ENCODE measurements at places on chromosomes 6 and 20. TPM values are rescaled to one million over a fixed set of nuclear protein-coding genes. Genes with fewer than 3 reads are reported as not detected.
A peak's percentile ranks its signal among the peaks of the same experiment; 100 is the strongest.

DNA sequence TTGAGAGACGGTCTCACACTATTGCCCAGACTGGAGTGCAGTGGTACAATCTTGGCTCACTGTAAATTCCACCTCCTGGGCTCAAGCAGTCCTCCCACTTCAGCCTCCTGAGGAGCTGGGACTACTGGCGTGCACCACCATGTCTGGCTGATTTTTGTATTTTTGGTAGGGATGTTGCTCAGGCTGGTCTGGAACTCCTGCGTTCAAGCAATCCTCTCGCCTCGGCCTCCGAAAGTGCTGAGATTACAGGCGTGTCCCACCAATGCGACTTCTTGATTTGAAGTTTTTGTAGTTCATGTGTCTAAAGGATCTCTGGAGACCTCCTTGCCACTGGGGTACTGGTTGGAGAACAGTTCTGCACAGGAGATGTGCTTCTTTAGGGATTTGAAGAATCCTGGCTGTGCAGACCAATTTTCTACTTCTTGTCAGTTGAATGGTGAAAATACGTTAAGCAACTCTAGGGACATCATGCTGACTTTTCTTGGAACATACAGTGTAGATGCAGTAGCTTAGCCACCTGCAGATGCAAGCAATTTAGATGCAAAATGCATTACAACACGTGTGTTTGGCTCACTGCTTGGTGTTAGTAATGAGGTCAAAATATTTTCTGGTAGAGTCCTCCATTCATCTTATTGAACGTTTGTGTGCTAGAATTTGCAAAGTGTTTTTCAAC, 28.2 kb downstream of the SYTL3 start:
- no peaks in the 10 kb centered on the region for H3K27me3 ChIP-seq
- H3K4me3 ChIP-seq = no peak overlapping the region
- DNase-seq = no peak
- H3K36me3 ChIP-seq = no peaks in the 10 kb centered on the region
- no peaks in the 10 kb centered on the region for H3K4me1 ChIP-seq
- H3K27ac ChIP-seq = no peak overlapping the region

DNA sequence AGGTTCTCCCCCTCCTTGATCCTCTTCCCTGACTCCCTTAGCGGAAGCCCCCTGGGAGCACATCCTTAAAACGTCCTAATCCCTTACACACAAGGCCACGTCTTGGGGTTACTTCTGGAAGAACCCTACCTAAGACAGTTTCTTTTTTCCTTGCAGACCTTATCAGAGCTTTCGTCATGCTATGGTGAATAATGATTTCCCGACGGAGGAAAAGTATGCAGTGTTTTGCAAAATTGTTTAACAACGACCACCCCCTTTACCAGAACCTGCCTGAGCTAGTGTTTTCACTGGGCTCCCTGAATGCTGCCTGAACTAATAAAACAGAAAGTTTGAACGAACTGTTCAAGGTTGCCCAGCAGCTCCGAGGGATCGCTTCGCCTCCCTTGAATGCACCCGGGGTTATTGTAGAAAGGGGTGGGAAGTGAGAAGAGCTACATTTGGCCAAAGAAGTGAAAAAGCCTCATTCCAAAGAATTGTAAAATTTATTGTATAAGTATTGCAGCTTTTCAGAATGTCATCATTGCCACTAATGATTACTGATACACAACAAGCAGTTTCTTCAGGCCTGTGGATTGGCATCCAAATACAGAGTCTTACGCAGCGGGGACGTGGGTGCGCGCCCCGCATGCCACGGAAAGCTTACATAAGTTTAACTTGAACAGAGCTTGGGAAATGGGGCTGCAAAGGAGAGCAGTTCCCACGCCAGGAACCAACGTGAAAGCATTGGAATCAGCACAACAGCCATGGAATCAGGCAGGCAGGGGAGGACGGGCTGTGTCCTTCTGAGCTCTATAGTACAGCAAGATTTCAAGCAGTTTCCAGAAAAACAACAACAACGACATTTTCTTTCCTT, 27.9 kb upstream of the ZBP1 start:
- H3K4me3 ChIP-seq = no peak overlapping the region
- H3K36me3 ChIP-seq = no peaks in the 10 kb centered on the region
- H3K4me1 ChIP-seq = no peaks in the 10 kb centered on the region
- DNase-seq = no peak

GRCh38 chr6:27388293-27389197, at the start of gene ZNF391:
Gene ZNF391, plus strand, starts transcription at chr6:27388759. Its CDS starts 11,612 bp downstream, at chr6:27400371.
- H3K4me1 ChIP-seq = peaks cover 3% of the 10 kb centered on the region
- H3K4me3 ChIP-seq = peak within 1 kb of the TSS; percentile 75
- H3K27ac ChIP-seq = peak within 1 kb of the TSS; percentile 92
- H3K27me3 ChIP-seq = no peaks in the 10 kb centered on the region
- DNase-seq = peak; percentile 88

DNA sequence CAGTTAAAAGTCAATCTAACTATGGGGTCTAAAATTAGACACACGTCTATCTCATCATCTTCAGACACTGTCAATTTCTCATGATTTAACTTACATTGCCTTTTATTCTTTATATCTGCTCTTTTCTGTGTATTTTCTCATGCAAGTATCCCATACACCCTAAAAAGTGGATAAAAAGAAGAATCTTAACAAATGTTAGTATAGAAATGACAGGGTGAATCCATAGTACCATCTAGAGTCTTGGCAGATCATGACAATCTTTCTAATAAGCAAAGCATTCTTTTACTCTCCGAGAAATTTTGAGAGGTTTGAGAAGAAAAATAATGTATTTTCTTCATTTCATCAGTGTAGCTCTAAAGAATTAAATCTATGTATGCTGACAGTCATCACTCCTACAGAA, 382.7 kb downstream of the C6orf118 start:
- no peaks in the 10 kb centered on the region for H3K27me3 ChIP-seq
- no peak overlapping the region for H3K27ac ChIP-seq
- no peaks in the 10 kb centered on the region for H3K4me1 ChIP-seq
- H3K4me3 ChIP-seq = no peak overlapping the region

DNA sequence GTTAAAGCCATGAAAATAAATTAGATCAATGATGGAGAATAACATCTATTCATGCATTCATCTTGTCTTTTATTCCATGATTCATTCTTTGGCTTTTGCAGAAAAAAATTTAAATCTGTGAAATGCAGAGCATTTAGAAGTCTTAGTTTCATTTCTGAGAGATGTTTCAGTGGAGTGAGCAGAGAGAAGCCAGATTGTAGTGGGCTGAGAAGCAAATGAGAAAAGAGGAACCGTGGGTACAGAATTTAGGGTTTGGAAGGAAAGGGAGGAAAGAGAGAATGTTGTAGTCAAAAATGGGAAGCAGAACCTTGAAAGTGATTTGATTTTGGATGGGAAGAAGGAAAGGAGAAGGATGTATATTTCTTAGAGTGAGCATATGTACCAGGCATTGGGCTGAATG, 260.3 kb upstream of the MAN1A1 start:
- H3K27ac ChIP-seq = no peak overlapping the region
- DNase-seq = no peak
- H3K4me3 ChIP-seq = no peak overlapping the region
- no peaks in the 10 kb centered on the region for H3K36me3 ChIP-seq

DNA sequence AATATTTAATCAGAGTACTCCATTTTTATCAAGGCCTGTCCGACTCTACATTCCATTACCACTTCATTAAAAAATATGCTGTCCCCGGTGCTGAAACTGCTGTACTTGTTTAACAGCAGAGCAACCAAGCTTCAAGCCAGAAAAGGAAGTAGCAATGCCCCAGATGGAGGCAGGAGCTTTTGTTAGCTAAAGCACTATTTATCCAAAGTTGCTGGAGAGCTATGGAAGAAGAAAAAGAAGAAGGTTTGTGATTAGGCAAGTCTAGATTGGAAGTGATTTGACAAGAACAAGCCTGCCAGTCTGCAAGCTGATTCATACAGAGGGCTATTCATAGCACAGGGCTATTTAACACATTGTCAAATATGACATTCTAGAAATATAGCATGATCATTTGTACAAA, 160.9 kb upstream of the SPTLC3 start:
- DNase-seq = no peak
- H3K27me3 ChIP-seq = no peaks in the 10 kb centered on the region
- H3K4me1 ChIP-seq = no peaks in the 10 kb centered on the region
- H3K4me3 ChIP-seq = no peak overlapping the region
- no peaks in the 10 kb centered on the region for H3K36me3 ChIP-seq

DNA sequence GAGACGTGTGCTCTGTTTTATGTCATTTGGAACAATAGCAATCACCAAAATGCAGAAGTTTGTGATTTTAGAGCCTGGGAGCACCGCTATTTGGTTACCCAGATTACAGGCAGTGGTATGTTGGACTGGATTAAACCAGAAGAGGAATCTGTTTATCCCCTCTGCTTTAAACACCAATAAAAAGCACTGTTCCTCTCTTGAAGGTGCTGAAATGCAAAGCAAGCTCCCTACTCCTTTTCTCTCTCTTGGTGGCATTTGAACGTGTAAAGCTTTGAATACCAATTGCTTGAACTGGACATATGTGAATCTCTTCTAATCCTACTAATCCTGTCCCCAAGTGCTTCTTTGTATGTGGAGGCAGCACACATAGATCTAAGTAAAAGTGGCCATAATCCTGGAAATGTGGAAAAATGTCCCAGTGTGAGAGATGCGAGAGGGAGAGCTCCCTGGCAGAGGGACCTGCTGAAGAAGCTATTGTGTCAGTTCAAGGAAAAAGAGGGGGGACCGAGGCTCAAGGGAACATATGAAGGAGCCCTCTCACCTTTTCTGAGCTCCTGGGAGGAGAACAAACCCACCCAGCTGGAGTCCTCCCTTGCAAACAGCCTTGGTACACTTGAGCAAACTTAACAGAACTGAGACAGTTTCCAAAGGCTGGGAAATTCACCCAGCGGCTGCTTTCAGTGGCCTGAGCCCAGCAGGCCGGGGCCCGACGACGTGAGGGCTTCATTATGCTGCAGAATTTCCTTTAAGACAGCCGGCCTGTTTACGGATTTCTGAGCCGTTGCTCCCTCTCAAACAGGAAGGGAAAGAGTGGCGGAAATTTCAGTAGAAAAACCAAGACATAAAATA, 18.8 kb upstream of the OLIG3 start:
- H3K27me3 ChIP-seq = no peaks in the 10 kb centered on the region
- no peak overlapping the region for H3K27ac ChIP-seq
- no peak overlapping the region for H3K4me3 ChIP-seq
- no peaks in the 10 kb centered on the region for H3K4me1 ChIP-seq

GRCh38 chr6:163320804-163321203, 93.7 kb upstream of the QKI start:
- H3K27ac ChIP-seq = no peak overlapping the region
- no peaks in the 10 kb centered on the region for H3K36me3 ChIP-seq

GRCh38 chr6:71510057-71510713, 221.6 kb downstream of the OGFRL1 start:
- peak; percentile 54 for DNase-seq
- peak overlapping the region; percentile 50 for H3K27ac ChIP-seq
- H3K4me1 ChIP-seq = 0 out of 2 replicates have a peak, but pooled peaks cover 3% of the 10 kb centered on the region
- no peaks in the 10 kb centered on the region for H3K27me3 ChIP-seq

GRCh38 chr20:5949943-5950270, 426 bp downstream of the TRMT6 start:
- H3K27ac ChIP-seq = peak overlapping the region; percentile 86
- peaks cover 15% of the 10 kb centered on the region for H3K4me1 ChIP-seq
- peaks cover 6% of the 10 kb centered on the region for H3K36me3 ChIP-seq
- H3K27me3 ChIP-seq = no peaks in the 10 kb centered on the region
- H3K4me3 ChIP-seq = peak overlapping the region; percentile 60

DNA sequence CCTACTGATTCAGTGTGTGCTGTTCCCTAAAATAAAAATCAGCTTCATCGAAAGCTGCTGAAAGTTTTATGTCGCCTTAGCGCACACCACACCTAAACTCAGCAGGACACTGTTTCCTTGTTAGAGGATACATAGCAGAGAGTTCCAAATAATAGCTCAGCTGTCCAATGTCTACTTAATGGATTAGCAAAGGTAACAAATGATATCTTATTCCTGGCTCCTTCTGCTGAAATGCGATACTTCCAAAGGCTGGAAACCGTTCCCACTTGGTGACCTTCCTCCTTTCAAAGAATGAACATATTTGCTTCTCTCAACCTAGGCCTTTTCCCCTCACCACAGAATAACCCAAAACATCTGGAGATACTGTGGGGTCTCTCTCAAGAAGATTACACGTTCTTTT, 189.5 kb upstream of the GMDS start:
- H3K4me1 ChIP-seq = peaks cover 7% of the 10 kb centered on the region
- no peak overlapping the region for H3K27ac ChIP-seq
- no peaks in the 10 kb centered on the region for H3K27me3 ChIP-seq
- no peak overlapping the region for H3K4me3 ChIP-seq
- H3K36me3 ChIP-seq = no peaks in the 10 kb centered on the region
- no peak for DNase-seq

DNA sequence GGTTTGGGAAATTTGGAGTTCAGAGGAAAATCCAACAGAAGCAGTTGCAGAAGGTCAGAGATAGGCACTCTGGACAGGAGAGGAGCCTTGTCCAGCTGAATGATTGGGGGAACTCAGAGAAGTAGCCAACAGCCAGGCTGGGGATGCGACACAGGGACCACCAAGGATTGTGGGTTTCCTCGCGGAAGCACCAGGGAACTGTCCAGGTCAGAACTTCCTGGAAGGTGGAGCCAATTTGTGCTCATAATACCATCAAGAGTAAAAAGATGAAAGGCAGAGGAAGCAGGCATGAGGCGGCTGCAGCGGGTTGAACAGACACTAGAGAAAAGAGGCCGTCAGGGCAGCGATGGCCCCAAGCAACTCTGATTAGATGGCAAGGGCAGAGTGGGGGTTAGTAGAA, 33.7 kb downstream of the MDFI start:
- H3K27ac ChIP-seq = no peak overlapping the region
- no peak overlapping the region for H3K4me3 ChIP-seq
- no peaks in the 10 kb centered on the region for H3K36me3 ChIP-seq
- no peaks in the 10 kb centered on the region for H3K27me3 ChIP-seq
- H3K4me1 ChIP-seq = no peaks in the 10 kb centered on the region

DNA sequence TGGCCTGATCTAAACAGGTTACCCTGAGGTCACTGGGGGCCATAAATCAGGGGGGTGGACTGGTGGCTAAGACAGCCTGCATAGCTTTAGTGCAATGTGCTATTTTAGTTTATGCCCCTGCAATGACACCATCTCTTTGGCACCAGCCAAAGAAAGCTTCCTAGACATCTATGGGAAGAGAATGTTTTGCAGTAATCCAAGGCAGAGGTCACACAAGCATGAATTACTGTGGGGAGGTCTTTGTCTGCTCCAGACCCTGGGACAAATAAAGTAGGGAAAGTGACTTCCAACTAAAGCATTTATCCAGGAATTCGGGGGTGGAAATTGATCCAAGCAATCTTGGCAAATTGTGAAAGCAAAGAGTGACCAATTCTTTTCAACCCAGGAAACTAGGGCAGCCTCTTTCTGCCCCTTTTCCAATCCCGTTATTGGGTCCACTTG, 5.3 kb downstream of the RIPOR2 start:
- no peaks in the 10 kb centered on the region for H3K27me3 ChIP-seq
- no peak overlapping the region for H3K27ac ChIP-seq
- DNase-seq = no peak
- H3K4me1 ChIP-seq = peaks cover 23% of the 10 kb centered on the region
- no peak overlapping the region for H3K4me3 ChIP-seq

The PTK7 gene
- 175 TPM for total RNA-seq

The TTLL9 gene
- not detected for total RNA-seq

The DDX39B gene
- total RNA-seq = 416 TPM

The SFTA2 gene
- total RNA-seq = 6.6 TPM

The KIF25 gene
- total RNA-seq = not detected

The EFCAB8 gene
- total RNA-seq = 2.0 TPM

The CCR6 gene
- total RNA-seq = not detected

The RBPJL gene
- not detected for total RNA-seq
